Inflammatory macrophage treated with lipopolysaccharide for 4 hours (primary cell): ENCODE measurements at places on chromosomes 7 and 10.

DNA sequence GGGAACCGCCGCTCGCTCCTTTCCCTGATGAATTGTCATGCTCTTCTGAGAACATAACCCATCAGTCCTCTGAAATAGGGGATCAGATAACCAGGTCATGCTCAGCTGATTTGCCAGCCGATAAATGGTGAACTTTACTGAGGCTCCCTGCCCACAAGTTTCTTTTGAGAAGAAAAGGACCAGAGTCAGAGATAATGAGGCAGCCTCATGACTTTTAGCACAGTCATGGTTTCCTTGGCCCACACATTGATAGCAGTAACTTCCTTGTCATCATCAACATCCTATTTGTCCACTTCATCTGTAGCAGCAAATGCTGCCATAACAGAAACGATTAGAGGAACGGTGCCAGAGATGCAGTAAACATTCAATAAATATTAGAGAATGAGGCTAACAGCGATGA is 509.0 kb downstream of the GATA3 start:
- DNase-seq = no peak

DNA sequence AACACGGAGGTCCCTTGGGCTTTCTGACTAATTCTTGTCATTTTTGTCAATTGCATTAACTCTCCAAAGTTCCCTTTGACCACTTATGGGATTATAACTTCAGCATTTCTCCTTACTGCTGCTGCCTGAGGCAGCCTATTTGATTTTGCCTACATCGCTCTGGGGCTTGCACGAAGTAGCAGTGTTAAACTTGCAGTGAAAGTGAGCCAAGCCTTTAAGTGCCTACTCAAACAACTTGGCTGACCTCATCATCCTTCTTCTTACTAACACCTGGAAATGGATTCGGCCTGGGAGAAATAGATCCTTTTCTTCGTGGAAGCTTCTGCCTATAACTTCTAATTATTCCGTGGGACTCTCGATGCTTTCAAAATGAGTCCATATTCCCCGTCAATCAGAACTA is 76.6 kb downstream of the DGKB start:
- no peak for DNase-seq

- DNase-seq = no peak
These were observed 159.8 kb downstream of the DIP2C start for GRCh38 chr10:529468-530230.

DNA sequence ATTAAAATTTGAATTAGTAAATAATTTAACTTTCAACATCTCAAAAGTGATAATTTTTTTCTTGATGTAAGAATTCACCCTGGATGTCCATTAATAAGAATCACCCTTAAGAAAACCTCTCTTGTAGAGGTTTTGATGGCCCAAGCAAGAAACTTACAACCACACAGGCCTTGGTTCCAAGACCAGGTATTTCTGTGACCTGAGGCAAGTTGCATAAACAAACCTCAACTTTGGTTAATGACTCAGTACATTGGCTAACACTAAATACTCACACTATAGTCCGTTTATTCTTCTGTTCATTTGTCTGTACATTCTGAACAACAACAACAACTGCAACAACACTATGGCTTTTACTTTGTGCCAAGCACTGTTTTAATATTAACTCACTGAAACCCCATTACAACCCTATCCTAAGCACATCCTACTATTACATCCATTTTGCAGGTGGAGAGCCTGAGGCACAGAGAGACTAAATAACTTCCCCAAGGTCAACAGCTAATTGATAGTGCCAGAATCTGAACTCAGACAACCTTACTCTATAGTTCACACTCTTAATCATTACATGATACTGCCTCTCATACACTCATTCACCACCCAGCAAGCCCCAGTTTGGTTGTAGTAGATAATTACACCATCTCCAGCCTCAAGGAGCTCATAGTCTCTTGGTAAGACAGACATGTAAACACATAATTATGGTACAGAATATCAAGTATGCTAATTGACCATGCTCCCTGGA is 6.6 kb downstream of the ANK3 start:
- no peak for DNase-seq

DNA sequence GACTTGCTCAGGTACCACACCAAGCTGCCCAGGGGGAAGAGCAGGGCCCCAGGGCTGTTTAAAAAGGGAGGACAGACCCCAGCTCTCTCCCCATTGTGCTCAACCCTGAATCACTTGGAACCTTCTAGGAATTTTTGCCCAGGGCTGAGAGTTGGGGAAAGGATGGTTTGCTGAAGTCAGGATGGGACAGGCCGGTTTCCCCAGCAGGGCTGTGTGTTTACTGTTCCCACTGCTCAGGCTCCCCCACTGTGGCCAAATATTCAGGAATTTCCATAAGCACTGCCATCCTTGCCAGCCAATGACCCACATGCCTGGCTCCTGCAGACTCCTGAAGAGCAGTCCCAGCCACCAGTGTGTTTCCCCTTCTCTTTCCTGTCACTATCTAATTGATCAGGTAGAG is 120.7 kb downstream of the WDFY4 start:
- no peak for DNase-seq

GRCh38 chr7:50690541-50691011 is 92.1 kb downstream of the GRB10 start:
- no peak for DNase-seq

GRCh38 chr7:13540429-13540828 is 449.0 kb downstream of the ETV1 start:
- no peak for DNase-seq

- DNase-seq = no peak
These were observed 268.5 kb downstream of the ADARB2 start for GRCh38 chr10:1468811-1469210.
